ENCODE measurements at places on chromosomes 5 and 9. TPM values are rescaled to one million over a fixed set of nuclear protein-coding genes. Genes with fewer than 3 reads are reported as not detected.

DNA sequence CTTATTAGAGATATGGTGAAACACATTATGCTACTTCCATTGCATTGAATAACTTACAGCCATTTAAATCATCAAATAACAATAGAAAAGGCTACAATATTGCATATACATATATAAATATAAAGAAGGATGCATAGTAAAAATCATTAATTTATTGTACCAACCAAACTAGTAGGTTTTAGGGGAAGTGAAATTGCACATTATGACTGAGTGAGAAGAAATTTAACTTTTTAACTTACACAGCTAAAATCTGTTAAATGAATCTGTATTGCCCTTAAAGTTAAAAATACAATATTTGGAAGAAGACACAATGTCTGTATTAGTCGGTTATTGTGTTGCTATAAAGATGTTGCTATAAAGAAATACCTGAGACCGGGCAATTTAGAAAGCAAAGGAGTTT is 2073.7 kb upstream of the ACO1 start:
- DNase-seq = no peak

IGIP gene
- total RNA-seq = 2.6 TPM

GRCh38 chr5:74396913-74397622 is 243.5 kb downstream of the ENC1 start:
- DNase-seq = no peak

GRCh38 chr5:32683125-32683524 is 28.0 kb upstream of the NPR3 start:
- no peak for DNase-seq

DNA sequence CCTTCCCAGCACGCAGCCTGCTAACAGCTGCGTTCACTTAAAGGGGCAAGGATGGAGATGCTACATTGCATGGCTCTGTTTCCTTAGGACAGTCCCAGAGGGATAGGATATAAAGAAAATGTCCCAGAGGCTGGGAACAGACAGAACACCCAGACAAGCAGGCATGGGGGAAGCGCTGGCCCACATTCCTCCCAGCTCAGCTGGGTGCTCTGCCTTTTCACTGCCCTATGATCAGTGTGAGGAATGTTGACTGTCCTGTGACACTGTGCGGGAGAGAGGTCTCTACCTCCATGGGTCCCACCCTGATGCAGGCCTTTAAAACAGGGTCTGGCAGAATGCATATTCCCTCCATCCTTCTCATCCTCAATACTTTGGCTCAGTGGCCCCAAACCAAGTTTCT is 459.4 kb upstream of the DMAC1 start:
- no peak for DNase-seq

DNA sequence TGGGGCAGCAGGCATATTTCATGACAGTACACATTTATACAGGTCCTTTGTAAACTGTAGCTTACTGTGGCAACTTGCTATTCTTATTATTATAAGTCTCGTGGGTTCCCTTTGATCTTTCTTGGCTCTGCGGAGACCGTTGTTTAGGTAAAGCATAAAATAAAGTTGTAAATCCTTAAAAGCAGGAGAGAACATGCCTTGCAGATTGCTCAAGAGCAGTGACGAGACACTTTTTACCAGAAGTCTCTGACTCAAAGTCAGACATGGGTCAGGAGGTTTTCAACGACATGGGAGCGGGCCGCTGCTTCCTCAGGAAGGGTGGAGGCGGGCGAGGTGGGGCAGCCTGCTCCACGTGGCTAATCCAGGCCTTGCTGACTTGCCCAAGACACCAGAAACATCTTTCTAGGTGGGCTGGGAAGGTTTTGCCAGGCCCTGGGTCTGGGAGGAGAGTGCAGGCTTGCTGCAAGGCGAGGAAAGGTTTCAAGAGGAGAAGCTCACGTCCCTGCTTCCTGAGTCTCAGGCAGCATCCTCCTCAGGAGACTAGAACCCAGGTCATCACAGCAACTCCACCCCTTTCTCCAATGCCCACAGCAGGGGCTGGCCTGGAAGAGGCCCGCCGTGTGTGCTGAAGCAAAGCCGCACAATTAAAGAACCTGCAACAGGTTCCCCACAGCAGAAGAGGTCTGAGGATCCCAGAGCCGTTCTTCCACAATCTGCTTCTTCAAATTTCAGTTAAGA is 6.5 kb downstream of the TBC1D2 start:
- no peak for DNase-seq

AQP7 gene
- 1.7 TPM for total RNA-seq

GRCh38 chr5:57211039-57211438 is 37.2 kb downstream of the GPBP1 start:
- no peak for DNase-seq

DNA sequence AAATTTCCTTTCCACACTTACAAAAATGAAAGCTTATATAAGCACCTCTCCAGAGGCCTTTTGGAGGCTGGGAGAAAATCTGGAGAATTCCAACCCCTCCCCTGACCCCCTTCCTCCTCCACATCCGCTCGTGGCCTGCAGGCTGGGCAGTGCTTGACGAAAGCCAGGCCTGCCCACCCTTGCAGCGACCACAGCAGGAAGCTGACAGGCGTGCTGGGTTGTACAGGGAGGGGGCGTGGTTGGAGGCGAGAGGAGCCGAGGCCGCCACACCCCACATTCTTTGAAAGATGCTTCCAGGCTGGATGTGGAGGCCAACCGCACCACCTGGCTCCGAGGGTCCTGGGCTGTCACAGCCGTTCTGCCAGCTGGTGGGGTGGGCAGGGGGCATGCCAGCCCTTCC is 47.8 kb upstream of the IER5L start:
- DNase-seq = peak; percentile 75

PPP2R2B gene
- 19.7 TPM for total RNA-seq

GRCh38 chr5:76099756-76100155 is 16.6 kb downstream of the SV2C start:
- DNase-seq = no peak

DNA sequence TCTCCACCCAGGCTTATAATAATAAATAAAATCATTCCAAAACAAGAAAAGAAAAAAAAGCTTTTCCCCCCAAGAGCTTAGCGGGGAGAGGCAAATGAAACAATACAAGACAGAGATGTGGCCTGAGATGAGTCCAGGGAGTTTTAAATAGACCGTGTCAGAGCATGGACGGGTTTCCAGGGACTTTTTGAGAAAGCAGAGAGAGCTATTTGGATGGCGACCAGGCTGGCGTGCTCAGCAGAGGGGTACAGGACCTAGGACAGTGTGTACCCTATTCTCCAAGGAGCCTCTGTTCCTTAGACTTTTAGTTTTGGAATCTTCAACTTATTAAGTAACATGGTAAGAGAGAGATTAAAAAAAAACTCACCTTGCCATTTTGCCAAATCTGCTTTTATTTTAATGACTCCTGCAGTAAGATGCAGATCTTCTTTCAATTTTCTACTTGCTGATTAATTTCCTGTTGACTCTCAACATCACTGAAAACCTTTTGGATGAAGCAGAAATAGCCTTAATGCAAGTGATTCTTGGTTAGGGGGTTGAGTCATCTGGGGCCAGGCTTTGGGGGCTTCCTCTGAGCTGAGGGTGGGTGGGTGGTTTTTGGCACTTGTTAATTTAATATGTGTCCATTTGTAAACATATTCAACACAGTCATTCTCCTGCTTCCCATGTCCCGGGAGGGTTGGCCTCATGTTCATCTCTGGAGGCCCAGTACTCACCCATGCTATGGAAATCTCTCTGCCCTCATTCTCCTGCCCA is 49.6 kb upstream of the OSMR start:
- no peak for DNase-seq

EIF4EBP3 gene
- 5.2 TPM for total RNA-seq

DNA sequence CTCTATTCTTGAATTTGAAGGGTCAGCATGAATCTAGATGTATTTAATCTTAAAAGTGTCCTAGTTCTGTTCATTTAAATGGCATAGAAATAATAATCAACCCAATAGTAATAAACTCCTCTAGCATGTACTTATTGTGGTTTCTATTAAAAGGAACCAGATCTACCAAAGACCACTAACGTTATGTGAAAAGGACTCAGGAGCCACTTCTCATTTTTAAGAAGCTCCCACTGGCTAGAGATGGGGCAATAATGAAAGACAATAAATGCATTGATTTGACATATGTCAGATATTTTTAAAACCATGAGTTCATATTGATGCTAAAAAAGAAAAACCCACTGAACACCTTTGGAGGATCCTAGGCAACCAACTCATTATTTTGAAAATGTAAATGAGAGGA is 191.9 kb downstream of the ATP10B start:
- DNase-seq = no peak

- no peak for DNase-seq
These were observed 81.2 kb upstream of the MAP3K1 start for GRCh38 chr5:56734091-56734694.

TOR1B gene
- 15.3 TPM for total RNA-seq

ANKRD31 gene
- total RNA-seq = 1.4 TPM

PLGRKT gene
- total RNA-seq = 19.6 TPM

NPR3 gene
- total RNA-seq = 4.1 TPM

PAIP2 gene
- total RNA-seq = 86.6 TPM

IL13 gene
- 0.50 TPM for total RNA-seq

CNTLN gene
- 12.6 TPM for total RNA-seq

DNA sequence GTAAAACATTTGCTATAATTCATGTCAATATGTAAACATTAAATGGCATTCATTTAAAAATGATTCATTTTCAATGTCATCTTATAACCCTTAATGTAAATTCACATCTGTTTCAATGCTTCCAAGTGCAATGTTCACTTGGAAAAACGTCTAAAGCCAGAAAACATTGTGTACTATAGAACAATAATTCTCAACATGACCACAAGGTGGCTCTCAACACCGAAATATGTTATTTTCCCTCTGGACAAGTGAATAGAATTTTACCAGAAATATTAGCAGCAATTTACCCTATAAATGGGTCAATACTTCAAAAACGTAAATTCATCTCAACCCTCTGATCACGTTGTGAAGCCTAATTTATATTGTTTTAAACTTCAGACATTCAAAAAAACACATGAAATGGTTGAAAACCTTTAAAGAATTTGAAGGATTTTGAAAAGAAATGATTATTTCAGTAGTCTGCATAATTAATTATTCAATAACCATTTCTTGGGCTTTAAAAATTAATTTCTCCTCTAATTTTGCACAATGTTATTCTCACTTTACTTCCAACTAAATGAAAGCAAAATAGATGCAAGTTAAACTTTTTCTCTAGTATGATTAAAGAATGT is 11.0 kb downstream of the CDH10 start:
- no peak for DNase-seq

DNA sequence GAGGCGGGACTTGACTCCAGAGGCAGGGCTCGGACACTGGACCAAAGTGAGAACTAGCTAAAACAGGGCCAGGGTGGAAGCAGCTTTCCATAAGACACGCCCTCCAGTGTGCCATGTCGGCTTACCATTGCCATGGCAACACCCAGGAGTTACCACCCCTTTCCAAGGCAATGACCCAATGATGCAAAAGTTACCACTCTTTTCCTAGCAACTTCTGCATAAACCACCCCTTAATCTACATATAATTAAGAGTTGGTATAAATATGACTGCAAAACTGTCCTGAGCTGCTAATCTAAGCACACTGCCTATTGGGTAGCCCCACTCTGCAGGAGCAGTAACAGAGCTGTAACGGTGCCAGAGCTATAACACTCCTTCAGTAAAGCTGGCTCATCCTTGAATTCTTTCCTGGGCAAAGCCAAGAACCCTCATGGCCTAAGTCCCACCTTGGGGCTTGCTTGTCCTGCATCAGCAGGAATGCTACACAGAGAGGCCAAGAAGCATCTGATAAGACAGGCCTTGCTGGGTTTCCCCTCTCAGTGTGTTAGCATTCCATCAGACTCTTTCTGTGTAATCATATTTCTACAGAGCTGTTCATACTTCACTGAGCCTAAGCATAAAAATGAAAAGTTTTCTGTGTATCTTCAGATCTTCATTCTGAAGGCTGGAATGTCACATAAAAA is 262.7 kb upstream of the KLF9 start:
- no peak for DNase-seq

GRCh38 chr5:40681363-40682153 is 1.8 kb downstream of the PTGER4 start:
- DNase-seq = no peak

SH3TC2 gene
- total RNA-seq = 6.8 TPM

RPL7A gene
- total RNA-seq = 2,356 TPM

MARCOL gene
- not detected for total RNA-seq

- no peak for DNase-seq
These were observed 19.5 kb downstream of the ERAP1 start for GRCh38 chr5:96788112-96788749.

DNA sequence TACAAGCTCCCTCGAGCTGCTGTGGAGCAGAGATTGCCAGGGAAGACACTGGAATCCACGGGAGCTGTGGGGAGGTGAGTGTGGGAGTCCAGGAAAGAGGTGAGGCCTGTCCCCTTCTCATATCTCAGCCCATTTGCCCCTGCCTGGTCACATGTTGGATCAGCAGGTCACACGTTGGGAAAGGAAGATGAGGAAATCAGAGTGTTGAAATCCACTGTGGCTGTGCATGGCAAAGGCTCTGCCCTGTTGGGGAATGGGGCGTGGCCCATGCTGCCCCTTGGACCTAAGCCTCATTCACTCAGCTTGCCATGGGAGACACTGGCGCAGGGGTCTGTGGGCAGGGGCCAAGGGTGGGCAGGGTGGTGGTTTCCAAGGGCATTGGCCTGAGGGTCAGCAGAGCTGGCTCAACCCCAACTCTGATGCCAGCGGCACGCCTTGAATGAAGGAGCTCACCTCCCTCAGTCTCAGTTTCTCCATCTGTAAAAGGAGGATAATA is 85.4 kb upstream of the CPEB4 start:
- no peak for DNase-seq

- DNase-seq = no peak
These were observed at the start of gene FTMT for GRCh38 chr5:121851643-121852574. TSS of gene FTMT (plus strand) at chr5:121851882. CDS start at chr5:121851964, 82 bp downstream.

GRCh38 chr5:137997726-137998213 is 35.1 kb downstream of the FAM13B start:
- DNase-seq = no peak

- DNase-seq = no peak
These were observed 166.6 kb downstream of the ROR2 start for GRCh38 chr9:91783411-91783810.

CCNI2 gene
- total RNA-seq = 1.5 TPM

DNA sequence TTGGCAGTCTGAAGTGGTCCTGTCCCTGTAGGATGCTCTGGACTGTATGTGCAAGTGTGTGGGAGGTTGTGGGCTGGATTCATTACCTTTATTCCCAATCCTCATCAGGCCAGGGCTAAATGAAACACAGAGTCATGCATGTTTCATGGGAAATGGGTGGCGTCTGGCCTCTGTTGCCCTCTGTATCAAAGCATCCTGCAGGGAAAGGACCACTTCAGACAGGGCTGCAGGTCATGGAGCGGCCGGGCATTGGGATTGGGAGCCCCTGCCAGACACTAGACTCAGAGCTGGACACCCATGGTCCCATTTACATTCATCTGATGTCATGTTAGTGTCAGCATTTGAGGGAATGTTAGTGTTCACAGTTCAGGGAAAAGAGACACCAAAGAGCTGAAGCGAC is 53.8 kb downstream of the UBE2QL1 start:
- DNase-seq = no peak

- no peak for DNase-seq
These were observed 15.8 kb downstream of the RICTOR start for GRCh38 chr5:39058178-39058921.

TAF11L2 gene
- not detected for total RNA-seq

ADAMTSL2 gene
- total RNA-seq = 7.0 TPM

GFRA3 gene
- total RNA-seq = 0.27 TPM

REEP2 gene
- 14.2 TPM for total RNA-seq

GRCh38 chr9:115524453-115525059 is 406.6 kb upstream of the TNC start:
- peak; percentile 43 for DNase-seq

Data from mesothelial cell of epicardium (in vitro differentiated cells).